ENCODE measurements at places on chromosomes 1 and 21. TPM values are rescaled to one million over a fixed set of nuclear protein-coding genes. Genes with fewer than 3 reads are reported as not detected.

GRCh38 chr1:1926886-1927660, 8.0 kb upstream of the TMEM52 start:
- no peaks in the 10 kb centered on the region for H3K27me3 ChIP-seq
- H3K4me1 ChIP-seq = no peaks in the 10 kb centered on the region
- H3K27ac ChIP-seq = no peak overlapping the region
- H3K4me3 ChIP-seq = no peak overlapping the region

GRCh38 chr1:239742416-239743109, 349.1 kb upstream of the FMN2 start:
- H3K4me1 ChIP-seq = peaks cover 9% of the 10 kb centered on the region
- no peak overlapping the region for H3K4me3 ChIP-seq
- no peak for DNase-seq

Gene LCE1C
- total RNA-seq = not detected

Gene SKI
- 102 TPM for total RNA-seq

GRCh38 chr1:175252561-175252960, 60.0 kb upstream of the KIAA0040 start:
- no peaks in the 10 kb centered on the region for H3K4me1 ChIP-seq
- DNase-seq = no peak
- no peak overlapping the region for H3K27ac ChIP-seq
- no peaks in the 10 kb centered on the region for H3K36me3 ChIP-seq

GRCh38 chr21:33374450-33375096, 28.6 kb upstream of the IFNGR2 start:
- H3K27me3 ChIP-seq = no peaks in the 10 kb centered on the region
- peak; percentile 53 for DNase-seq
- no peaks in the 10 kb centered on the region for H3K36me3 ChIP-seq
- no peak overlapping the region for H3K4me3 ChIP-seq

DNA sequence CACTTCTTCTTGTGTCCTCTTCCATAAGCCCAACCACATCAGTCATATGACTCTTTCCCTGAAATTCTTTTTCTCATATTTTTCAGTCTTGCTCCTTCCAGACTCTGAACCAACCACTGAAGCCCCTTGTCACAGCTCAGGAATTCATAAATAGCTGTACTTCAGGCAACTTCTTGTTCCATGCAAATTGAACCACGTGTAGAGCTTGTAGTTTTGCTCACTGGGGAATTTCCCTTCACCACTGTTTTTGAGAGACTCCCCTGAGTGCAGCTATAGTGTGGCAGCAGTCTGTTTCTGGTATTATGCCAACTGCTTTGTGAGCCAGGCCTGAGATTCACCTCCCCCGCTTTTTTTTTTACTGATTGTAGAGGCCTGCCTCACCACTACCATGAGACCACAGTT, 150.3 kb upstream of the SPAG17 start:
- H3K27ac ChIP-seq = no peak overlapping the region
- H3K36me3 ChIP-seq = no peaks in the 10 kb centered on the region
- no peak overlapping the region for H3K4me3 ChIP-seq
- no peak for DNase-seq
- peaks cover 3% of the 10 kb centered on the region for H3K27me3 ChIP-seq

Gene RHD
- total RNA-seq = not detected

DNA sequence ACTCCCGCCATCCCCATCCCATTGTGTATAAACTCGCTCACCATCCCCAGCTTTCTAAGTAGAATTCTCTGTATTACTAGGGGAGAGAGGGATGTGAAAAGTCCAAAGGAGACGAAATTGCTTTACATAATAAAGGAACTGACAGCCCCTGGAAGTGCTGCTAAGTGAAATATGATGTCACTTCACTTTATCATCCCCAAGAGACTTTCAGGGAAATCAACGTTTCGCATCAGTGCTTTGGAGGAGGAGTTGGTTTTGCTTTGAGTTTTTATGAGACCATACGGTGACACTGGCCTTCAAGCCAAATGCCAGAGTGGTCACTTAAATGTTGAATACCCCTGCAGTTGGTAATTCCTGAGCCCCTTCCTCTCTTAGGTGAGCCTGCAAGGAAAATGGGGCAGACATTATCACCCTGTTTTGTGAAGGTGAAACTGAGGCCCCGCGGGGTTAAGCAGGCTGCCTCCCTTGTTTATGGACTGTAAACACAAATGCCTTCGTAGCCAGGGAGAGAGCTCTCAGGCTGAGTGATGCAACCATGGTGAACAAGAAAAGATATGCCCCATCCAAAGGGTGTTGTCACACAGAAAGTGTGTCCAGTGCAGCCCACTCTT, 58.4 kb upstream of the KAZN start:
- no peak overlapping the region for H3K4me3 ChIP-seq
- no peak overlapping the region for H3K27ac ChIP-seq
- no peak for DNase-seq
- H3K4me1 ChIP-seq = no peaks in the 10 kb centered on the region
- no peaks in the 10 kb centered on the region for H3K27me3 ChIP-seq
- no peaks in the 10 kb centered on the region for H3K36me3 ChIP-seq

DNA sequence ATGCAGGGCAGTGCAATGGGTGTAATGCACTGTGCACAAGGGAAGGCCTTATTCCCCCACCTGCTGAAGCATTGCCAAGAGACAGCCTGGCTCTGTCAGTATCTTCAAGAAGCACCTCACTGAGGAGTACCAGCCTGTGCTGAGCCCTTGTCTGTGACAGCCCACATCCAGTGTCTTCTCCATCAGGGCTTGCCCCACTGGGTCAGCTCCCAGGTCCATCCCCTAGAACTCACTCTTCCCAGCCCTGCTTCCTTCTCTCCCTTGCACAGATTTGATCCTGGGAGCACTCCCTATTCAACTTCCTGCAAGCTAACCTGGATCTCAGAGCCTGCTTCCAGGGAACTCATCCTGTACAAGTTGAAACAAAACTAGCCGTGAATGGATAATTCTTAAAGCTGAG, 33.6 kb upstream of the IFNGR2 start:
- no peaks in the 10 kb centered on the region for H3K36me3 ChIP-seq
- DNase-seq = no peak
- no peak overlapping the region for H3K4me3 ChIP-seq

GRCh38 chr1:228009116-228009827, 2.5 kb downstream of the WNT3A start:
- H3K36me3 ChIP-seq = no peaks in the 10 kb centered on the region
- DNase-seq = no peak
- H3K4me1 ChIP-seq = no peaks in the 10 kb centered on the region
- no peak overlapping the region for H3K27ac ChIP-seq
- no peaks in the 10 kb centered on the region for H3K27me3 ChIP-seq

Gene S100A7A
- not detected for total RNA-seq

DNA sequence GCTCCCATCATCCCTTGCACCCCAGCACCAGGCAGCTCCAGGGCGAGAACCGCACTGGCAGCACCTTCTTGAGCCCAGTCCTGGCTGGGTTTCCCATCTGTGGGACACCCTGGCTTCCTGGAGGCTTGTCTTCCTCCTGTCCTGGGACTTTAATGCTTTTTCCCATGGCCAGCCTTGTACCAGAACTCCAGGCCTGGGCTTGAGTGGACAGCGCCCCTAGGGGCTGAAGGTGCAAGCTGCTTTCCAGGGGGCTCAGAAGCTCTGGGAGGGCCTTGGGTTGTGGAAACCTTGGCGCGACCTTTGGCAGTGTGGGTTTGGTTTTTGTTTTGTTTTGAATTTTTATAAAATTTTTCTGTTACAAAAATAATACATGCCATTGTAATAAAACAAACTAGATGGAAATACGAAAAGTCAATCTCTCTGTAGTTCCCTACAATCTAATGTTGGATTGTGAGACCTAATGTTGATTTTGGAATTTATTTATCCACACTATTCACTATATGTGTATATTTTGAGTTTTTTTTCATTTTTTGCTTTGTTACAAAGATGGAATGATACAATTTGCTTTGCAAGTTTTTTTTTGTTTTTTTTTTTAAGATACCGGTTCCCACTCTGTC, 33.8 kb upstream of the RPL11 start:
- H3K4me3 ChIP-seq = no peak overlapping the region
- H3K4me1 ChIP-seq = peaks cover 4% of the 10 kb centered on the region
- no peaks in the 10 kb centered on the region for H3K36me3 ChIP-seq
- DNase-seq = peak; percentile 61
- no peak overlapping the region for H3K27ac ChIP-seq

- no peak for DNase-seq
- H3K27ac ChIP-seq = no peak overlapping the region
These were observed 7.5 kb downstream of the TRAPPC10 start for GRCh38 chr21:44019568-44019958.

Gene MIB2
- total RNA-seq = 81.6 TPM

DNA sequence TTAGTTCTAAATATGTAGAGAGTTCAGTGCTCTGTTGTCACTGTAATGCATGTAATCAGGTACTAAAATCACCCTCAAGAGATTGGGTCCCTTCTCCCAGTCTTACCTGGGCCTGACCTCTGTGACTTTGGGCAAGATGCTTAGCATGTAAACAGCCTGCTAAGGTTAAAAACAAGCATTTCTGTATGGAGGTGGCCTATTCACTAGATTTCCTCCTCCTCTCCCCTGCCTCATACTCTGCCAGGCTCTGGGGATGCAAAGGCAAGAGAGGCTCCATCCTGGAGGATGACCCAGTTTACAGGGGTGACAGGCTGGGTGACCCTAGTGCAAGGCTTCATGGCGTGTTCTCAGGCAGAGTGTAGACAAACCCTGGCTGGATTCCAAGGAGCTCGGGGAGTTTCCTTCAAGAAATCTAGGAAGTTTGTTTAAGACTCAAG, 28.8 kb downstream of the VANGL2 start:
- H3K4me1 ChIP-seq = no peaks in the 10 kb centered on the region
- no peak overlapping the region for H3K27ac ChIP-seq
- no peak for DNase-seq
- H3K27me3 ChIP-seq = no peaks in the 10 kb centered on the region

Gene TRPM2
- total RNA-seq = 1.8 TPM

- H3K27ac ChIP-seq = no peak overlapping the region
- no peaks in the 10 kb centered on the region for H3K27me3 ChIP-seq
- DNase-seq = no peak
- H3K4me1 ChIP-seq = no peaks in the 10 kb centered on the region
- H3K36me3 ChIP-seq = no peaks in the 10 kb centered on the region
These were observed 72.2 kb upstream of the LPGAT1 start for GRCh38 chr1:211902624-211903291.

- H3K4me1 ChIP-seq = peaks cover 3% of the 10 kb centered on the region
- H3K27ac ChIP-seq = no peak overlapping the region
- DNase-seq = no peak
- no peaks in the 10 kb centered on the region for H3K27me3 ChIP-seq
- no peak overlapping the region for H3K4me3 ChIP-seq
- H3K36me3 ChIP-seq = no peaks in the 10 kb centered on the region
These were observed 47.6 kb downstream of the KIAA0319L start for GRCh38 chr1:35509558-35509957.

DNA sequence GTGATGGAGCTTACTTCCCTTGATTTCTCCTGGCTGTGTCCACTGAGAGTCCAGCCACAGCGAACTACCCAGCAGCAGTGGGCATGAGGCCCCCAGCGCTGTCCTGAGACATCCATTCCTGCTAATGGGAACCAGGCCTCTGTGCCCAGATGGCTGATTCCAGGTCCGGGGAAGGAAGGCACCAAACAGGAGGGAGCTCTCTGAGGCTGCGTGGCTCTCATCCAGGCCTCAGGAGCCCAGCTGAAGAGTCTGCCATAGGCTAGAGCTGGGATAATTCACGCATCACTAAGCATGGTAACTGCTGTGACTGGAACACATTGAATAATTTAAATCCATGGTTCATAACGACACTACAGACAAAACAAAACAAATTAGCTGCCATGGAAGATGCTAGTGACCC, 24.7 kb upstream of the LRRC47 start:
- no peak overlapping the region for H3K27ac ChIP-seq
- H3K4me3 ChIP-seq = no peak overlapping the region
- no peaks in the 10 kb centered on the region for H3K4me1 ChIP-seq

DNA sequence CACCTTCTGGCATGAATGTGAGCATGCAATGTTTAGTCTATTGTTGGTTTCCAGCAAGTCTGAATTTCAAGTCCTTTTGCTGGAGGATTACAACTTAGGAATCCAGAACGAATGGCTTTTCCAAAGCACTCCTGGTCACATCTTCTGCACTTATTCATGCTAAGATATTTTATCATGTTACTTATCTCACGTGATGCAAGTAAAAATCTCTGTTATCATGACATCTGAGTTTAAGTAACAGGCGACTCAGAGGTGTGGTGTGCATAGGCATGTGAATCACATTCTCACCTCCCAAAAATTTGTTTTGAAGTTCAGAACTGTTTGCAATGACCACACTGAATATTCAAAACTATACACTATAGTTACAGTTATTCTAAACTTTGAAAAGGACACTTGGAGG, 204.8 kb upstream of the FGGY start:
- DNase-seq = no peak
- no peak overlapping the region for H3K4me3 ChIP-seq
- no peaks in the 10 kb centered on the region for H3K4me1 ChIP-seq
- H3K36me3 ChIP-seq = no peaks in the 10 kb centered on the region
- H3K27ac ChIP-seq = no peak overlapping the region
- H3K27me3 ChIP-seq = no peaks in the 10 kb centered on the region

DNA sequence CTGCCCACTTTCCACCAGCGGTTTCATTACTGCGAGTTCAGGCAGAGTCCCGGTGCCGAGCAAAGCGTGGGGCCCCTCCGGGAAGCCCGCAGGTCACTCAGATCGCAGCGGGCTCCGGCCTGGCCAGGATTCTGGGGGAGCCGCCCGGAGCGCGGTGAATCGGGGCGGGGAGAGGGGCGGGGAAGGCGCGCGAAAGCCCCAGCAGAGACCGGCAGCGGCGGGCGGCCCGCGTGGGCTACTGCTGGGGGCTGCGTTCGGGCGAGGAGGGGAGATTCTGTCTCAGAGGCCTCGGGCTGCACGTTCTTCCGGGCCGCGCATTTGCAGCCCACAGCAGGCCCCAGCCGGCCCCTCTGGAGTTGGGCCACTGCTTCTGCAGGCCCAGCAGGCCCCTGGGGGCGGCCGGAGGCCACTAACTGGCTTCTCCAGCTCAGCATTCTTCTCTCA, 64.7 kb downstream of the SCCPDH start:
- H3K4me3 ChIP-seq = peak overlapping the region; percentile 28
- H3K36me3 ChIP-seq = no peaks in the 10 kb centered on the region
- H3K4me1 ChIP-seq = peaks cover 5% of the 10 kb centered on the region
- DNase-seq = peak; percentile 57
- H3K27ac ChIP-seq = no peak overlapping the region
- no peaks in the 10 kb centered on the region for H3K27me3 ChIP-seq

DNA sequence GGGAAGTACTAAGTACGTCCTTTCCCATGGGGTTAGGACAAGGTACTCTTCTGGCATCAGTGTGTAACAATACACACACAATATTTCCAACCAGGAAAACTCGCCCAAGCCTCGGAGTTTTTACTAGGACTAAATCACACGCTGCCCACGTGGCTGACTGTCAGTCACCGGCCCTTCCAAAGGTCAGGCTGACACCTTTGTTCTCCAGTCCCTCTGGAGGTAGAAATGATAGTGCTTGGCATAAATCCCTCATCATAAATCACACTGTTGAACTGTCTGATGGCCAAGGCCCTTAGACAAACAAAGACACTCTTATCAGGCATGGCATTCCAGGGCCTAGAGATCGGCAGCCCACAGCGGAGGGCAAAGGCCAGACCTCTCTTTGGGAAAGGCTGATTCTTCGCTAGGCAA, 16.9 kb upstream of the SLAMF9 start:
- no peaks in the 10 kb centered on the region for H3K36me3 ChIP-seq
- H3K27me3 ChIP-seq = no peaks in the 10 kb centered on the region
- no peak for DNase-seq
- H3K4me3 ChIP-seq = no peak overlapping the region
